ENCODE measurements at places on chromosomes 16 and 17. TPM values are rescaled to one million over a fixed set of nuclear protein-coding genes. Genes with fewer than 3 reads are reported as not detected.
A peak's percentile ranks its signal among the peaks of the same experiment; 100 is the strongest.

DNA sequence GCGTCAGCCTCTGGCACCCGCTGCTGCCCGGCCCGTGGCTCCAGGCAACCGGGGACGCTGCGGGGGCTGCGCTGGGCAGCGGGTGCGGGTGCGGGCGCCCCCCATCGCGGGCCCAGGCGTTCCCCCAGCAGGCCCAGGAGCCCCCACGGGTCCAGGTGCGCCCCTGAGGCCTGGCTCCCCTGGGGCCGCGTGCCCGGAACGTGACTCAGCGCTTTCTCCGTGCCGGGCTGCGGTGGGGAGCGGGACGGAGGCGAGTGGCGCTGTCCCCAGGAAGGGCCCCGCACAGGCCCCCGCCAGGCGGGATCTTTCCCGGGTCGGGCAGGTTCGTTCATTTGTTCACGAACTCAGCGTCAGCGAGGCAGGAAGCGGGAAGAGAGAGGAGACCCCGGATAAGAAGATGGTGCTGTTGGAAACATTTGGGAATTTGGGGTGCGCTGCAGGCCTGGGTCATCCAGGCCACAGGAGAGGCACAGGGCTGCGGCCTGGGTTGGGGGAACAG is 18.4 kb upstream of the EXOC7 start:
- peaks cover 10% of the 10 kb centered on the region for H3K4me1 ChIP-seq
- H3K27ac ChIP-seq = peak overlapping the region; percentile 48
- H3K4me3 ChIP-seq = no peak overlapping the region
- DNase-seq = no peak

Gene NQO1
- total RNA-seq = 54.4 TPM

Gene SEPTIN1
- total RNA-seq = 6.1 TPM

DNA sequence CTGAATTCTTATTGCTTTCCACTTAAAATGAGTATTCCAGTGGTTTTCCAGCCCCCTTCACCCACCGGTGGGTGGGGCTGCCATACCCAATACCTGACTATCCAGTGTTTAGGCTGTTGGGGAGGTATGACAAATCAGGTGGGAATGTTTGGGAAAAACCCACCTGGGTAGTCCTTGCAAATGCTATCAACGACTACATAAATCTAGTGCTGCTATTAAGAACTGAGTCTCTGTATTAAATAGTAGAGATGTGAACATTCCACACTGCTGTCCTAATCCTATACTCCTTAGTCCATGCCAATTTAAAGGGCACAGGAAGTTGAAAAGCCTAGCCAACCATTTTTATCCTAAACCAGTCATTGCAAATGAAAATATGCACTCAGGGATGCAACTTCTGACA is 126.6 kb downstream of the AXIN2 start:
- no peak overlapping the region for H3K4me3 ChIP-seq
- no peak overlapping the region for H3K27ac ChIP-seq
- H3K27me3 ChIP-seq = no peaks in the 10 kb centered on the region
- no peak for DNase-seq
- H3K36me3 ChIP-seq = no peaks in the 10 kb centered on the region
- no peaks in the 10 kb centered on the region for H3K4me1 ChIP-seq

Gene KRT39
- total RNA-seq = not detected

GRCh38 chr16:12017558-12017957 is 41.0 kb downstream of the SNX29 start:
- H3K36me3 ChIP-seq = no peaks in the 10 kb centered on the region
- H3K27me3 ChIP-seq = no peaks in the 10 kb centered on the region
- no peak for DNase-seq
- no peak overlapping the region for H3K4me3 ChIP-seq
- H3K4me1 ChIP-seq = no peaks in the 10 kb centered on the region

DNA sequence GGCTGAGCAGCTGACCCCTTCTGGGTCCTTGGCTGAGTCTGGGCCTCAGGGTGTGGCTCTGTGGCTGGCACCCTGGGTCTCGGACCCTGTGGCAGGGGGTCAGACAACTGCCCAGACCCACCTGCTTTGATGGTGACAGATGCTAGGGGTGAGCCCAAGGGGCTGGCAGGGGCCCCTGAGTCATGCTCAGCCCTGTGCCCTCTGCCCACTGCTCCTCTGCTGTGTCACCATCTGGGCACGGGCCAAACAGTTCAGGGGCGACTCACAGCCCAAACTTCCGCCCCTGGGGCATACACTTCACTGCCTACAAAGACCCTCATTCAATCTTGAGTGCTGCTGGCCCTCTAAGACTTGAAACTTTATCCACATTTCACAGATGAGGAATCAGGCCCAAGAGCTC is 5.7 kb downstream of the ADGRG1 start:
- H3K4me1 ChIP-seq = peaks cover 39% of the 10 kb centered on the region
- no peaks in the 10 kb centered on the region for H3K27me3 ChIP-seq
- DNase-seq = no peak
- H3K27ac ChIP-seq = no peak overlapping the region

DNA sequence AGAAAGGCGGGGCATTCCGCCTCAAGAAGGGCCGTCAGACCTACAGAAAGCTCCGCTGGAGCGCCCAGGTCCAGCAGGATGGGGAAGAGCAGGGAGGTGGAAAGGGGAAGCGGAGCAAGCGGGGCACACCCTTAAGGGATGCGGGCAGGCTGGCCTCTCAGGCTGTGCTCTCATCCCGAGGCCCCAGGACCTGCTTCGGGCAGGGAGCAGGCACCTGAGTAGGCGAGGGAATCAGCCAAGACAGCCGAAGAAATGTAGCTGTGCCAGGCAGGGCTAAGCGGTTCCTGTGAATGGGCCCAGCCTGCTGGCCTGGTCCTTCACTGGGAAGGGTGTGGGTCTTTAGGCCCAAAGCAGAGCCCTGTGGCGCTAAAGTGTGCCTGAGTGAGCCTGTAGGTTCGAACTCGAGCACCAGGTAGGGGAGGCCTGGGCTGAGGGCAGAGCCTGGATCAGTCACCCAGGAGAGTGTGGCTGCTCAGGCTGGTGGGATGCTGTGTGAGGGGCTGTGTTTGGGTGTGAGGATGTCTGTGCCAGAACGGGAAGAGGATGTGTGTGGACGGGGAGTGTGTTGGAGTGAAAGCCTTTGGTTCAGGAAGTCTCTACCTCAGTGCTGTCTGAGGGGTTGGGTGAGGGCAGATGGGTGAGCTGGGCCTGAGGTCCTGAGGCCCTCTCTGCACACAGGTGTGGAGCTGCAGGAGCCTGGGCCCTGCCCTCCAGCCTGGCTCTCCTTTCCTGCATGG is 3.3 kb downstream of the TBX4 start:
- peak; percentile 62 for DNase-seq
- H3K27ac ChIP-seq = peak overlapping the region; percentile 85
- H3K4me1 ChIP-seq = peaks cover 26% of the 10 kb centered on the region
- peak overlapping the region; percentile 18 for H3K4me3 ChIP-seq

DNA sequence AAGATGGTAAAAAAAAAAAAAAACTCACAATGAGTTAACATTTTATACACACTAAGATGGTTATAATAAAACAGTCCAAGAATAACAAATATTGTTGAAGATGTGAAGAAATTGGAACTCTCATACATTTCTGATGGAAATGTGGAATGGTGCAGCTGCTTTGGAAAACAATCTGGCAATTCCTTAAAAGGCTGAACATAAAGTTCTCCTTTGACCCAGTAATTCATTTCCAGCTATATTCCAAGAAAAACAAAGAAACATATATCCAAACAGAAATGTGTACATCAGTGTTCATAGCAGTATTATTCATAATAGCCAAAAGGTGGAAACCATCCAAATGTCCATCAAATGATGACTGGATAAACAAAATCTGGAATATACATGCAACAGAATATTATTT is 97.3 kb upstream of the NETO2 start:
- no peak for DNase-seq
- H3K4me3 ChIP-seq = no peak overlapping the region
- H3K27ac ChIP-seq = no peak overlapping the region
- H3K4me1 ChIP-seq = no peaks in the 10 kb centered on the region
- H3K27me3 ChIP-seq = no peaks in the 10 kb centered on the region

DNA sequence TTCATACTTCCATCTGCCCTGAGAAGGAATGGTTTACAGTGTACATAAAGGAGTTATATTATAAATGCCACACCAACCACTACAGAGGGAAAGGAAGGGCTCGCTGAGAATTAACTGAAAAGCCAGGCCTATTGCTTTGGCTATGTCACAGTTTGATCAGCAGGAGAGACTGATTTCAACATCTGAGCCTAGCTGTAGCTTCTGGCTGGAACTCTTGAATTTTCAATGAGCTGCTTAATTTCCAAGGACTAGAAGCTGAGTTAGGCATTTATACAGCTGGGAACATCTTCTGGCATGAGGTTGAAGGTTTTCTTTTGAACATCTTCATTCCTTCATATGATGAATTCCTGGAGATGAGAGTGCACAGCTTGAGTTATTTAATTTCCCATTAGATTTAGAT is 47.6 kb upstream of the GNAO1 start:
- DNase-seq = no peak
- H3K36me3 ChIP-seq = no peaks in the 10 kb centered on the region
- no peak overlapping the region for H3K4me3 ChIP-seq
- no peaks in the 10 kb centered on the region for H3K27me3 ChIP-seq
- no peaks in the 10 kb centered on the region for H3K4me1 ChIP-seq

- H3K4me3 ChIP-seq = no peak overlapping the region
- H3K4me1 ChIP-seq = no peaks in the 10 kb centered on the region
- DNase-seq = no peak
- H3K36me3 ChIP-seq = no peaks in the 10 kb centered on the region
- H3K27ac ChIP-seq = no peak overlapping the region
Measured at GRCh38 chr17:66455060-66455459, 152.6 kb downstream of the PRKCA start.

- DNase-seq = no peak
- no peaks in the 10 kb centered on the region for H3K4me1 ChIP-seq
- H3K27me3 ChIP-seq = peaks cover 18% of the 10 kb centered on the region
- no peak overlapping the region for H3K27ac ChIP-seq
Measured at GRCh38 chr17:80485846-80486245, 9.4 kb upstream of the NPTX1 start.

Gene IKZF3
- 5.6 TPM for total RNA-seq

Gene BMERB1
- 18.9 TPM for total RNA-seq

GRCh38 chr17:70527364-70527888 is 358.1 kb downstream of the KCNJ2 start:
- H3K36me3 ChIP-seq = no peaks in the 10 kb centered on the region
- H3K27ac ChIP-seq = peak overlapping the region; percentile 57
- H3K27me3 ChIP-seq = no peaks in the 10 kb centered on the region
- H3K4me3 ChIP-seq = no peak overlapping the region

GRCh38 chr17:35239823-35240222 is 3.0 kb upstream of the SLFN5 start:
- peaks cover 20% of the 10 kb centered on the region for H3K4me1 ChIP-seq
- no peak for DNase-seq
- H3K36me3 ChIP-seq = no peaks in the 10 kb centered on the region
- no peak overlapping the region for H3K27ac ChIP-seq

DNA sequence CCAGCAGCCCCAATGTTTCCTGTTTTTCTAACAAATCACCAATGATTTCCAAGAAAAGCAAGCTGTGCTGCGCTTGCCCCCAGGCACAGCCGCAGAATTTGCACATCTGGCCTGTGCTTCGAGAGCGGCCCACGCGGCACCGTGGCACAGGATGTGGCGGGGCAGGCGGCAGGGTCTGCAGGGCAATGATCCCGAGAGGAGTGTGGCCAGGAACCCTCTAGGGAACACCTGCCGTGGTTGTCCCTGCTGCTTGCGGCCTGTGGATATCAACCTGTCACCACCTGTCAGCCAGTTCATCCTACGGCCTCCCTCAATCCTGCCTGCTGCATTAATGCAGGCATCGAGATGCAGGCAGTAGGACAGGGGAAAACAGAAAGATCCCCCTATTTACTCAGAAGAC is 24.0 kb downstream of the PIK3R5 start:
- H3K4me3 ChIP-seq = no peak overlapping the region
- H3K4me1 ChIP-seq = no peaks in the 10 kb centered on the region
- H3K27me3 ChIP-seq = no peaks in the 10 kb centered on the region
- H3K27ac ChIP-seq = no peak overlapping the region
- DNase-seq = peak; percentile 86

DNA sequence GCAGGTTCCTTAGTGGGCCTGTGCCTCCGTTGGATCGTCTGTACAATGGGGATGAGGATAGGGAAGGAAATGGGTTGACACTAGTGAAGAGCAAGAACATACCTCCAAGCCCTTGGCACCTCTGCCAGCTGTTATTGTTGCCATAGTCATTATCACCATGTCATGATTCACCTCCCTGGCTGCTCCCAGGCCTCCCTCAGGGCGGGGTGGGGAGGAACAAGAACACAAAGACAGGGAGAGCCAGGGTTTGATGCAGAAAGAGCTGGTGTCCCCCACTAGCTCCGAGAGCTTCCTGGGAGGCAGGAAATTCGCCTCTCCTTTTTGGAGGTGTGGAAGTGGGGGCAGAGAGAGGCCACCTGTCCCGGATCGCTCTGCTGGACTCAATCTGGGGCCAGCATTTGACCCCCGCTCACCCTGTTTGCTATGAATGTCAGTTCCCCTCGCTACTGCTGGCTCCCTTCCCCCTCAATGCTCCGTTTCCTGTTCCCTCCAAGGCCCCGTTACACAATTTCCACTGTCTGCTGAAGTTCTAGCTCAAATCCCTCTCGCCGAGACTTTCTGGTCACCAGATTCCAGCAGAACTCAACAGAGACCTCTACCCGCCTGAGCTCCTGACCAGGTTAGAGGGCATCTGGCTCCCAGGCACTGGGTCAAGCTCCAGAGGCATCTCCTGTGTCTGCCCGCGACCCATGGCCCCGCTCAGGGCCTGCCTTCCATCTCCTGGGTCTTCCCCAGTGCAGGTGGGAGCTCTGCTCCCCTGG is 9.1 kb downstream of the TIMP2 start:
- no peaks in the 10 kb centered on the region for H3K36me3 ChIP-seq
- peaks cover 69% of the 10 kb centered on the region for H3K4me1 ChIP-seq
- H3K27me3 ChIP-seq = no peaks in the 10 kb centered on the region
- peak overlapping the region; percentile 89 for H3K27ac ChIP-seq
- no peak overlapping the region for H3K4me3 ChIP-seq

- no peak overlapping the region for H3K27ac ChIP-seq
- H3K4me3 ChIP-seq = no peak overlapping the region
- no peaks in the 10 kb centered on the region for H3K36me3 ChIP-seq
Measured at GRCh38 chr16:79985606-79986005, 385.1 kb upstream of the MAF start.

DNA sequence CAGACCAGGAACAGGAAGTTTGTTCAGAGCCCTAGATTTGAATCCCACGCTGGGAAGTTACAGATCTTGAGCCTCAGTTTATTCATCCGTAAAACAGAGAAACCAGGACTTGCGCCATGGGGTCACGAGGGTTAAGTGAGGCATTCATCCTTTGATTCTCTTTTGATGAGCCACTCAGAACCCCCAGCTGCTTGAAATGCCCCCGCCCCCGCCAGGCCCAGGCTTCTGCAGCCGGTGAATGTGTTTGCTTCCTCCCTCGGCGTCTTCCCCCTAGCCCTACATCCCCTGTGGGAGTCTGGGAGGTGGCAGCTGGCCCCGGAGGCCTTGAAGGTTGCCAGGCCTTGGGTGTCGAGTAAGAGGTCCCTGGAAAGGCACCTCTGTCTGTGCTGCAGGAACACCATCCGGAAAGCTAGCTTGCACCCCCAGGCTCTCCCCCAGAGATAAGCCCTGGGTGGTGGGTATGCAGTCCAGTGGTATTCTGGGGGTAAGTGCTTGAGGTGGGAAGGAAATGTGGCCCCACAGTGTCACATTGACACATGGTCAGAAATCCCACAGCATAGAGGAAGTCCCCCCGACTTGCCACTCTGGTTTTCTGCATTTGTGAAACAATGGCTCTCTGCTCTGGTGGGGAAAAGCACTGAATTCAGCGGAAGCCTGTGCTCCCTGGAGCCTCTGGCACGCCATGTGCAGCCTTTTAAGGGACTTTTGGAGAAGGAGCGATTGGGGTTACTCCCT is 14.9 kb downstream of the IRF8 start:
- peaks cover 25% of the 10 kb centered on the region for H3K4me1 ChIP-seq
- H3K27ac ChIP-seq = no peak overlapping the region
- H3K27me3 ChIP-seq = no peaks in the 10 kb centered on the region
- peaks cover 4% of the 10 kb centered on the region for H3K36me3 ChIP-seq
- H3K4me3 ChIP-seq = no peak overlapping the region
- peak; percentile 75 for DNase-seq

Gene KRTAP16-1
- not detected for total RNA-seq
